ENCODE measurements at places on chromosomes 6 and 20. TPM values are rescaled to one million over a fixed set of nuclear protein-coding genes. Genes with fewer than 3 reads are reported as not detected.
A peak's percentile ranks its signal among the peaks of the same experiment; 100 is the strongest.

GRCh38 chr6:28673787-28674671 lies 148.3 kb downstream of the GPX5 start:
- DNase-seq, result peak; percentile 75

The SPEF1 gene
- total RNA-seq, result 0.32 TPM

The SRPK1 gene
- 80.7 TPM for total RNA-seq

- peak; percentile 21 for DNase-seq
Observed at GRCh38 chr20:36113036-36113435, 41.5 kb upstream of the EPB41L1 start.

GRCh38 chr6:35973670-35974222 lies 50.7 kb downstream of the SLC26A8 start:
- DNase-seq, result peak; percentile 41

DNA sequence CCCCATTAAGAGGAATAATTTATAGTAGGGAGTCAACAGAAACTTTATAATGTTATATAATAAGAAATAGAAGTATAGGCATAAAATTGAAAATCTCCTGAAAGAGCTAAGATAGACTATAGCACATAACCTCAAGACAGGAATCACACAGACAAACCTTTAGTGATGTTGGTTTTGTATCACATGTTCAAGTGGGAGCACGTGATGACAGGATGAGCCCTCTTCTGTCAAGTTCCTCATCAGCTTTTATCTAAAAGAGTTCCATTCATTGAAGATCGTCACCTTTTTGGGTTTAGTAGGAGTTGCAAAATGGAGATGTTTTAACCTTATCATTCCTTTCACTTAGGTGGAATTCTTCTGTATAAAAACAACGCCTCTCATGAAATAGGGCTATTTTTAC lies 127.0 kb downstream of the MCHR2 start:
- DNase-seq, result no peak

GRCh38 chr6:108250240-108250866 lies 10.5 kb downstream of the SNX3 start:
- peak; percentile 33 for DNase-seq

The NCR2 gene
- total RNA-seq, result not detected

The SOBP gene
- 0.21 TPM for total RNA-seq

- no peak for DNase-seq
Observed at GRCh38 chr6:107862383-107862782, 38.3 kb upstream of the SCML4 start.

The MCCD1 gene
- total RNA-seq, result not detected

- DNase-seq, result peak; percentile 33
Observed at GRCh38 chr6:22737331-22737730, 168.0 kb downstream of the HDGFL1 start.

GRCh38 chr20:40993794-40994540 lies 34.7 kb upstream of the TOP1 start:
- no peak for DNase-seq

The LY6G6F gene
- total RNA-seq, result not detected

The SAMD5 gene
- total RNA-seq, result 2.3 TPM
